Activated naive CD4-positive, alpha-beta T cell (primary cell): ENCODE measurements at places on chromosomes 7 and 10.

DNA sequence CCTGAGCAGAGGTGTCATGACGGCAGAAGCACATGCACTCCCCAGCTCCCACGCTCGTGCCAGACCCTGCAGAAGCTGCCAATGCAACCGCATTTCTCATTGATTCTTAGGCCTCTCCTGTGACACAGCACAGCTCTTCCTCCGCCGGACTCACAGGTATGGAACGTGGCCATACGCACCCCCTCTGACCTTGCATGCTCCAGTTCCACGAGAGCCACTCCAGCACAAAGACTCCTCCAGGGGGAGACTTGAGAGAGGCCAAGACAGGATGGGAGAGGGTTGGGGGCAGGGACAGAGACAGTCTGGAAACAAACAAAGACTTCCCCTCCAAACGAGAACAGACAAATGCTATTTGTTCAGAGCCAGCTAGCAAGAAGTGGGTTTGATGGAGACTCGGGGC lies 124.3 kb upstream of the PPP2R2D start:
- no peak for DNase-seq

- no peak for DNase-seq
Measured at GRCh38 chr7:90710466-90710850, 114.3 kb downstream of the CDK14 start.

DNA sequence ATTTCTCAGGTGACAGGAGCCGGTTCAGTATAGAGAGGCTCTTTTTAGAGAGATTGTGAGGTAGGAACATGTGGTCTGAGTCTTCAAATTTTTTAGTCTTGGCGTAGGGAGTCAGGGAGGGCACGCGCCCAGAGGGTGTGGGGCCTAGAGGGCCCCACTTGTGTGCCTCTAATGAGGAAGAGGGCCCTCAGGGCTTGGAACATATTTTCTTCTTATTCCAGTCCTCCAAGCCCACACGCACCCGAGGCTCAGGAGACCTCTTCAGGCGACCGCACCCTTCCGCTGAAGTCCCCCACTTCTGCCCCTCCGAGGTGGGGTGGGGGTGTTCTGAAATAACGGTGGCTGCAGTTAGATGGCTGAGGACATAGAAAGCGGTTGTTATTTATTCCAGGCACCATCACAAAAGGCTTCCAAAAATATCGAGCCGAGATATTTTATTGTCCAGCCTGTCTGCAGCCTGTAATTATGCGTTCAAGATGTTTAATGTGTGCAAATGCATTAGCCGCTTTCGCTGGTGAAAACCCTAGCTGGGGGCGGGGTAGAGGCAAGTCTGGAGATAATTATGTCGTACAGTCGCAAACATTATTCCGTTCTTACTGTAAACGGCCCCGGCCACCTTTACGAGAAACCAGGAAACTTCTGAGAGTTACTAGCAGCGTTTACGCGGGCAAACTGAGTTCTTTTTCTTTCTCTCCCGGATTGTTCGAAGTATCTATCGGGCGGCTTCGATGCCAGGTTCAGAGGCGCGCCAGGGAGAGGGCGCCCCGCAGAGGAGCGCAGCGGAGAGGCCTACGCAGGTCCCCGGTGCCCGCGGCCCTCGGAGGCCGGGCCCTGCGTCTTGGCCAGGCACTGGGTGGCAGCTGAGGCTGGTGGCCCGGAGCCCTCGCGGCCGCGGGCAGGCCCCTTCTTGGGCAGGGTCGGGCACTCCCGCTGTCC lies 12.9 kb upstream of the HOXA13 start:
- no peak for DNase-seq

DNA sequence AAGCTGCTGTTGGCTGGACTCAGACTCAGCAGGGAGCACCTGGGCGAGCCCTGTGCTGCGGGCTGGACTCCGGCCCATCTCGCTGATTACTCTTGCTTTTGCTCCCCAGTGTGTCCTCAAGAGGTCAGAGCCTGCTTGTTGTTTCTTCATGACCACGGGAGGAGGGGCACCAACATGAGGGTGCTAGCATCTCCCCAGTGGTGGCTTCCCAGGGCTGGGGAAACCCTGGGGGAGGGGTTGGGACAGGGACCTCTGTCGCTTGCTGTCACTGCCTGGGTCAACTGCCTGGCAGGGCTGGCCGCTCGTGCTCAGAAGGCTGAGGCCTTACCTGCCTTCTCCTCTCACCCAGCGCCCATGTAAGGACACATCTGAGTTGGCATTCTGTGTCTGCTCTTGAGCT lies 152.3 kb upstream of the SHH start:
- DNase-seq, result no peak

GRCh38 chr7:104795086-104795485 lies 218.9 kb upstream of the KMT2E start:
- DNase-seq, result no peak

DNA sequence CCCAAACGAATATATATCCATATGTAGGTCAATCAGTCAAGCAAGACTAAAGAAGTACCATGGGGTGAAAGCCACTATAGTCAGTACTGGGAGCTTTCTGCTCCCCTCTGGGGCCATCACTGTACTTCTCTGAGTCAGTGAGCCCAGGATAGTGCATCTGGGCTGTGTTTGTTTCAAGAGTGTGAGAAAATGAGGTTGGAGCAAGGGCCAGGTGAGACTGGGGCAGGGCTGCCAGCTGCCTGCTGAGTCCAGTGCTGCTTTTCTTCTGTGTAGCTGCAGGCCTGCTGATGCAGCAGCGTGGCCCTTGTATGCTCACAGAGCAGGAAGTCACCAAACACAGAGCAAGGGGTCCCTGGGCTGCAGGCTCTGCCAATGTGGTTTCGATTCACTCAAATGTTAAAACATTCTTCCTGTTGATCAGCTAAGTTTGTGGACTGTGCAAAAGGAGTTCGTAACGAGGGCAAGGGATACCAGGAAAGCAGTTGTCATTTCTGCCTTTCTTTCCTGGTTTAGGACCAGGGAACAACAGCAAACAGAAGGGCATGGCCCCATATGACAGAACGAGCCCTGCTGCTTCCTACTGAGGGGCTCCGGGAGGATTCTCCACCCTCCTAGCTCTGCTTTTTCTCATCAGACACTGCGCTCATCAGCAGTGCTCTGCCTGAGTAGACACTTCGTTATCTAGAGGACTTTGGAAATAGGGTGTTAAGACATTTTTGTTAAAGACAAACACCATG lies 65.4 kb upstream of the TNS3 start:
- DNase-seq, result no peak
